ENCODE measurements at places on chromosomes 11 and 22.

DNA sequence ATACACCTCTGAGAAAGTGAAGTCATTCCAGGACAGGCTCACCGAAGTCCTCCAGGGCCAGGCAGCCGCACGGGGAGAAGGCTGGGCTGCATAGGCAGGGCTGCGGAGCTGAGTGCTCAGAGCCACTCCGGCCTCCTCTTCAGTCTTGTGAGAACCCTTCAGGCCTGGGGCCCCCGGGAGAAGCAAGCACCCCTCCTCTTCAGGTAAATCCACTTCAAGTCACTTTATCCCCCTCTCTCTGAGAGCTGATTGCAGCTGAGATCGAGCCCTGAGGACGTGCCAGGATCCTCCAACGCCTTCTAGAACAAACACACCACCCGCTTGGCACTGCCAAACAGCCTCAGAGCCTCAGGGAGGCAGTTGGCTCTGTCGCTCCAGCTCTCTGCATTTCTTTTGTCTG is 1526.3 kb downstream of the BRD1 start:
- H3K27ac ChIP-seq = no peak overlapping the region
- H3K36me3 ChIP-seq = no peaks in the 10 kb centered on the region
- no peaks in the 10 kb centered on the region for H3K27me3 ChIP-seq

DNA sequence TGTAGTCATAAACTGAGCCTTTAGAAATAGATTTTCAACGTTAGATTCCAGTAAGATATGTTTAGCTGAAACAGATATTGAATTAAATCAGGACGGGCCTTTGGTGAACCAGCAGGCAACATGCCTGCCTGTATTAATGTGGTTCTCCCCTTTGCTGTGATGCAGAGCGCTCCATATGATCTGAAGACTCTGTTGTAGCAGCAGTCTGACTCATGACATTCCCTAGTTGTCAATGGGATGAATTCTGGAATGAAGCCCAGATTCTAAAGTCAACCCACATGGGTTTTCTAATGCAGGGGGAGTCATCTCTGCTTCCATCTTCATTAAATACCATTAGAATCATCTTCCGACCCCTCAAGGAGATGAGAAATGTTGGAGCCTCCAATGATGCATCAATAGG is 864.5 kb downstream of the NTM start:
- H3K27ac ChIP-seq = no peak overlapping the region
- H3K4me1 ChIP-seq = no peaks in the 10 kb centered on the region
- no peaks in the 10 kb centered on the region for H3K36me3 ChIP-seq
- no peak for DNase-seq
- H3K4me3 ChIP-seq = no peak overlapping the region

- no peak overlapping the region for H3K27ac ChIP-seq
- H3K27me3 ChIP-seq = peaks cover 48% of the 10 kb centered on the region
- DNase-seq = no peak
- H3K4me1 ChIP-seq = peaks cover 47% of the 10 kb centered on the region
- H3K4me3 ChIP-seq = peak overlapping the region; percentile 63
Observed at GRCh38 chr11:32437495-32438345, 2.4 kb upstream of the WT1 start.

GRCh38 chr11:113397212-113397611 is 9.6 kb downstream of the ANKK1 start:
- DNase-seq = no peak
- H3K36me3 ChIP-seq = no peaks in the 10 kb centered on the region
- H3K27ac ChIP-seq = no peak overlapping the region
- H3K4me1 ChIP-seq = no peaks in the 10 kb centered on the region
- peaks cover 12% of the 10 kb centered on the region for H3K27me3 ChIP-seq

DNA sequence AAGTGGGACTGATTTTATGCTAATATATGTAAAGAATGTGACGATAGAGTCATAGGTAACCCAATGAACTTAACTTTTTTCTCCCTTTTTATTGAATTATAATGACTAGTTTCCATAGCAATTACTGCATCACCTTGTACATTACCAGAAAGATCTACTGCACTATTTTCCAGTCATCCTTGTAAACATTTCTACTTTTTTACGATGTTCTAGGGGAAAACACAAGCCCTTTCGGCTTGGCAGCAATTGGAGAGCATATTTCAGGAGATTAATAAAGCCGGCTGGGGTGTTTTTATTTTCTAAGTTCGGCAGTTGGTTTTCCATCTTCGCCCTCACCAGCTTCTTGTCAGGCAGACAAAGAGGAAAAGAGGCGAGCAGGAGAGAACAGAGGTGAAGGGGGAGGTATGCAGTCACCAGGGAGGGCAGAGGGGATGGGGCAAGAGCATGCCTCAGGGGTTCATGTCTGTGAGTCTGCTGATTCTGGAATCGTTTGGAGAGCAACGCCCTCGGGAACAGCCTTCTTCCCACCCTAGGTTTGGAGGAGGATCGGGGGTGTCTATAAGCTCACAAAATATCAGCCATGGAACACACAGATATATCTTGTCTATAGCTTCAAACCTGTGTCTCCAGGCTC is 476.4 kb downstream of the MIAT start:
- no peaks in the 10 kb centered on the region for H3K36me3 ChIP-seq
- H3K27me3 ChIP-seq = peaks cover 33% of the 10 kb centered on the region
- DNase-seq = no peak
- no peak overlapping the region for H3K4me3 ChIP-seq

DNA sequence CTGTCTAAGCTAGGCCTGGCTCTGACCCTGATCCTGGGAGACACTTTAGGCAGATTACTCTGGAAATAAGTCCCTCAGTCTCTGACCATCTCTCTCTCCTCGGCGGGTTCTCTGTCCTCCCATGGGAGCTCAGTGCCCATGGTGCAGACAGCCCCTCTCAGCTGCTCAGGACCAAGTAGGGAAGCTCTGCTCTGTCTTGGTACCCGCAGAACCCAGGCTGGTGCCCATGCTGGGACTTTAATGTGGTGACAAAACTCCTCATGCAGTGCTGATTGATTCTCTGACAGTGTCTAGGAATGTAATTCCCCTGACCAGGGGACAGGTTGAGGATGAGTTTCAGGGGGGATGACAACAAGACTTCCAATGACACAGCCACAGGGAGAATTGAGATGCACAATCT is 30.3 kb upstream of the GGTLC2 start:
- peaks cover 12% of the 10 kb centered on the region for H3K27me3 ChIP-seq
- H3K36me3 ChIP-seq = no peaks in the 10 kb centered on the region
- H3K4me3 ChIP-seq = no peak overlapping the region

DNA sequence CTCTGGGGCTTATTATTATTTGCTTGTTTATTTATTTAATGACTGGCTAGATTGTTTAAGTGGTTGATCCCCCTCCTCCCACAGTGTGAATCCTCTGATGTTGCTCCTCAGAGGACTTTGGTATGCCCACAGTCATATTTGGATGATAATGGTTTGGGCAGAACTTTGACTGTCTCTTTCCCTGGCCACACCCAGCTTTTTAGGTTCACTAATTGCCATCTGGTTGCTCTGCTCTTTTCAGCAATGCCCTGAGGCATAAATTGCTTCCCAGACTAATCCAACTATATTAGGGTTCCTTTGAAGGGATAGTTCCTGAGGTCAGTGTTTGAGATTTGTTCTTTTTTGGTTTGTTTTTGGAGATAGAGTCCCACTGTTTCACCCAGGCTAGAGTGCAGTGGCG is 99.3 kb upstream of the RRM1 start:
- no peak overlapping the region for H3K27ac ChIP-seq
- H3K27me3 ChIP-seq = no peaks in the 10 kb centered on the region

GRCh38 chr11:57288771-57289579 is 35.8 kb downstream of the TNKS1BP1 start:
- H3K36me3 ChIP-seq = no peaks in the 10 kb centered on the region
- peaks cover 9% of the 10 kb centered on the region for H3K27me3 ChIP-seq
- no peak overlapping the region for H3K27ac ChIP-seq
- no peaks in the 10 kb centered on the region for H3K4me1 ChIP-seq
- no peak overlapping the region for H3K4me3 ChIP-seq

All from naive thymus-derived CD8-positive, alpha-beta T cell (primary cell).